ENCODE measurements at places on chromosomes 13 and 19. TPM values are rescaled to one million over a fixed set of nuclear protein-coding genes. Genes with fewer than 3 reads are reported as not detected.

KCNRG gene
- 0.46 TPM for total RNA-seq

C13orf46 gene
- total RNA-seq = 1.2 TPM

ADGRE2 gene
- total RNA-seq = 4.0 TPM

SIGLEC6 gene
- total RNA-seq = 1.6 TPM

PROZ gene
- total RNA-seq = not detected

PLK5 gene
- total RNA-seq = not detected

PRODH2 gene
- total RNA-seq = not detected

MYH14 gene
- 0.62 TPM for total RNA-seq

ZSCAN5A gene
- total RNA-seq = 10.0 TPM

GRCh38 chr13:31301119-31301518 lies 101.3 kb downstream of the B3GLCT start:
- no peak for DNase-seq

- peak; percentile 87 for DNase-seq
Observed at GRCh38 chr13:27182844-27183497, 11.4 kb upstream of the USP12 start.

DNA sequence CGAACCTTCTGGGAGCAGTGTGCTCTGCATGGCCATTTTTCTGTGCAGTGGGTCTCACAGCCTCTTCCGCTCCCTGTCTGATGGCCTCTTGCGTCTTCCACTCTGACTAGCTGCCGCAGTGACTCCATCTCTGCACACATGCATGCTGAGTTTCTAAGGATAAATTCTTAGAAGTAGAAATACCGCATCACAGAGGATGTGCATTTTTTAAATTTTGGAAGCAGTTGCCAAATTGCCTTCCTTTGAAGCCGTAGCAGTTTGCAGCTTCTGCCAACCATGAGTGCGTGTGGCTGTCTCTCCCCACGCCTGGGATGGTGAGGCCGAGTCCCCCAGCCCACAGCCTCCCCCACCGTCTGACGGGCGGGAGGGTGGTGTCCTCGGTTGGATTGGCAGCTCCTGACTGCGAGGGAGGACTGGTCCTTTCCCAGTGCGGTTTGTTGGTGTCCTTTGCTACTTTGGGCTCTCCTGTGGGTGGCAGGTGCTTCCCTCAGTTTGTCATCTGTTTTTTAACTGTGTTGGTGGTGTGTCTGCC lies 9.8 kb downstream of the FZR1 start:
- DNase-seq = no peak

DNA sequence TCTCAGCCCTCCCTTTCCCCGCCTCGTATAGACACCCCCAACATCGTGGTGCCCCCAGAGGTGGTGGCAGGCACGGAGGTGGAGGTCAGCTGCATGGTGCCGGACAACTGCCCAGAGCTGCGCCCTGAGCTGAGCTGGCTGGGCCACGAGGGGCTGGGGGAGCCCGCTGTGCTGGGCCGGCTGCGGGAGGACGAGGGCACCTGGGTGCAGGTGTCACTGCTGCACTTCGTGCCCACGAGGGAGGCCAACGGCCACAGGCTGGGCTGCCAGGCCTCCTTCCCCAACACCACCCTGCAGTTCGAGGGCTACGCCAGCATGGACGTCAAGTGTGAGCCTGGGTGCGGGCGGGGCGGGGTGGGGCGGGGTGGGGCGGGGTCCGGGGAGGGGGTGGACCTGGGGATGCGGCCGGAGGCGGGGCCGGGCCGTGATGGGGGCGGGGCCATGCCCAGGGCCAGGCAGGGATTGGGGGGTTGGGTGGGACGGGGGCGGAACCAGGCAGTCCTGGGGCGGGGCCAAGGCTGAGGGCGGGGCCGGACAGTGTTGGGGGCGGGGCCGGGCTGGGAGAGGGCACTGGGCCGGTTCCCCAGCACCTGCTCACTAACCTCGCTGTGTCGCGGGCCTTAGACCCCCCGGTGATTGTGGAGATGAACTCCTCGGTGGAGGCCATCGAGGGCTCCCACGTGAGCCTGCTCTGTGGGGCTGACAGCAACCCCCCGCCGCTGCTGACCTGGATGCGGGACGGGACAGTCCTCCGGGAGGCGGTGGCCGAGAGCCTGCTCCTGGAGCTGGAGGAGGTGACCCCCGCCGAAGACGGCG lies 7.8 kb downstream of the MAG start:
- DNase-seq = no peak

- no peak for DNase-seq
Observed at GRCh38 chr19:41646589-41647204, 19.8 kb upstream of the CEACAM4 start.

DNA sequence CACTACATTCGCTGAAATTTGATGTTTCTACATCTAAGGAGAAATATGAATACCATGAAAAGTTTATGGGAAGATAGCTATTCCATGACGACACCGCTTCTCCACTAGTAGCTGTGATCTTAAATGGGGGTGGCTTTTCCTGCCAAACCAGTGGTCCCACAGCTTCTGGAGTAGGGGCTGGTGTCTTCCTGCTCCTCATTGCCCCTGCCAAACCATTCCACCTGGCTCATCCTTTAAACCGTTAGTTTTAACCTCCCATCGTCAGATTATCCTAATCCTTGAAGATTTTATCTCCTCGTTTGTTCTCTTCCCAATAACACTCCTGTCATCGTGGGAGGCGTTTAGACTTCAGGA lies 568 bp upstream of the ZNF230 start:
- DNase-seq = no peak

- no peak for DNase-seq
Observed at GRCh38 chr19:43690890-43691289, 20.9 kb upstream of the PLAUR start.
